Activated CD4-positive, alpha-beta T cell treated with anti-CD3 and anti-CD28 coated beads, Interleukin-2, amount 10 ng/mL, durations not matched to agents 7 days and 5 days (primary cell): ENCODE measurements at places on chromosomes 1 and 21. TPM values are rescaled to one million over a fixed set of nuclear protein-coding genes. Genes with fewer than 3 reads are reported as not detected.

GRCh38 chr1:54287176-54287650 is 87.2 kb downstream of the MRPL37 start:
- peaks cover 91% of the 10 kb centered on the region for H3K4me1 ChIP-seq
- peaks cover 13% of the 10 kb centered on the region for H3K36me3 ChIP-seq
- H3K4me3 ChIP-seq, result peak overlapping the region; percentile 75
- no peaks in the 10 kb centered on the region for H3K27me3 ChIP-seq

DNA sequence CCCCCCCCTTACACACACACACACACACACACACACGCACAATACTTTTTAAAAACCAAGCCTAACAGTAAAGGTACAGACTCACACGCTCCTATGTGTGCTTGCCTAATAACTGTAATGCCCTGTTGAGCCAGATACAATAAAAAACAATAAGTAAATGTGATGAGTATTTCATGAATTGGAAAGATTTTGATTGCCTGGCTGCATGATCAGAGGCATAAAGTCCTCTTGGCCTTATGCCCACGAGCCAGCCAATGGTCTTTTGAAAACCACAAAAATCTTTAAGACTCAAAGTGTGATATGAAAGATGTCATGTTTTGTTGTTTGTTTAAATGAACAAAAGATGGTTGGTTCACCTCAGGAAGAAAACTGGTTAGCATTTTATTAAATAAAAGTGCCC is 441.9 kb upstream of the ZRANB2 start:
- no peaks in the 10 kb centered on the region for H3K36me3 ChIP-seq
- H3K4me3 ChIP-seq, result no peak overlapping the region
- H3K27me3 ChIP-seq, result no peaks in the 10 kb centered on the region
- no peak for DNase-seq

DNA sequence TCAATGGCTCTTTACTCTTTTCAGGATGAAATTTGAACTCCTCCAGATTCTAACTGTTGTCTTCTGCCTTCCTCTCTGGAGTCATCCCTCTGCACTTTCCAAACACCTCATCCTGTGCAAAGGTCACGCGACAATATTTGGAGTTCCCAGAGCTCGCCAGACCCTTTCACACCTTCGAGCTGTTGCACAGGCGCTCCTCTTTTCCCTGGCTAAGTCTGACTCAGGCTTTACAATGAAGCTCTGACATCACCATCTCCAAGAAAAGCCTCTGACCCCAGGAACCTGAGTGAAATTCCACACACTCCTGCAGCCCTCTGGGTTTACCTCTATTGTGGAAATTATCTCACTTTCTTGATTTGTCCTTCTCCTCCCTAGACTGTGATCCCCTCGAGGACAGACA is 270.3 kb downstream of the RGS7 start:
- no peaks in the 10 kb centered on the region for H3K36me3 ChIP-seq
- no peaks in the 10 kb centered on the region for H3K27me3 ChIP-seq
- no peaks in the 10 kb centered on the region for H3K4me1 ChIP-seq
- no peak for DNase-seq
- H3K27ac ChIP-seq, result no peak overlapping the region

- peaks cover 57% of the 10 kb centered on the region for H3K4me1 ChIP-seq
- H3K4me3 ChIP-seq, result peak within 1 kb of the TSS; percentile 72
- peak within 1 kb of the TSS; percentile 81 for H3K27ac ChIP-seq
- H3K27me3 ChIP-seq, result peaks cover 23% of the 10 kb centered on the region
Observed at GRCh38 chr1:202807926-202808757, at the start of gene KDM5B. Gene KDM5B, minus strand, starts transcription at chr1:202808421. Its CDS starts 116 bp downstream, at chr1:202808305.

DNA sequence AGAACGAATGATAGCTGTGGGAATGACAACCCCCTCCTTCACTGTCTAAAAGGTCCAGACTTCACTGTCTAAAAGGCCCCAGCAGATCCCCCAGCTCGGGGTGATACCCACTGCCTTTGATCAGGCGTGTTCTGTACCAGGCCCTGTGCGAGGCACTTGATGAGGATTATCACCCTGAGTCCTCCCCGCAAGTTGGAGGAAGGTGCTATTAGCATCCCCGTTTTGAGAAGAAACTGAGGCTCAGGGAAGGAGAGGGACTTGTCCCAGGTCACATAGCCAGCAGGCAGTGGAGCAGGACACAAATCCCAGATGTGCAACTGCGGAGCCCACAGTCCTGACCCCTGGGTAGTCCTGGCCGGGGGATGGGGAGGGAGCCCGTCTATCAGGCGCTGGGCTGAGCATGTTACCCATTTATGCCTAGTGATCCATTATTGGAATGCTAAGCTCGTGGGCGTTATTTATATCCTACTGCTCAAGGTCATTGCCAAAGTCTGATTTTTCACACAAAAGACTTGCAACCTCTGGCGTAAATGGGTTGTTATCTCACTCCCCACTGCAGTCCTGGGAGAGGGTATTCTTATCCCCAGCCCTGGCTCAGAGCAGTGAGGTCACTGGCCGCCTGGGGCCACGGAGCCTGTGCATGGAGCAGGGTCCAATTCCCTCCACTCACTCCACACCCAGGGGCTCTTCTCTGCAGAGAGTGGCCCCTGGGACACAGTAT is 722.2 kb downstream of the MATN1 start:
- no peaks in the 10 kb centered on the region for H3K27me3 ChIP-seq
- no peak for DNase-seq
- H3K4me3 ChIP-seq, result no peak overlapping the region
- H3K36me3 ChIP-seq, result no peaks in the 10 kb centered on the region
- no peaks in the 10 kb centered on the region for H3K4me1 ChIP-seq
- no peak overlapping the region for H3K27ac ChIP-seq

DNA sequence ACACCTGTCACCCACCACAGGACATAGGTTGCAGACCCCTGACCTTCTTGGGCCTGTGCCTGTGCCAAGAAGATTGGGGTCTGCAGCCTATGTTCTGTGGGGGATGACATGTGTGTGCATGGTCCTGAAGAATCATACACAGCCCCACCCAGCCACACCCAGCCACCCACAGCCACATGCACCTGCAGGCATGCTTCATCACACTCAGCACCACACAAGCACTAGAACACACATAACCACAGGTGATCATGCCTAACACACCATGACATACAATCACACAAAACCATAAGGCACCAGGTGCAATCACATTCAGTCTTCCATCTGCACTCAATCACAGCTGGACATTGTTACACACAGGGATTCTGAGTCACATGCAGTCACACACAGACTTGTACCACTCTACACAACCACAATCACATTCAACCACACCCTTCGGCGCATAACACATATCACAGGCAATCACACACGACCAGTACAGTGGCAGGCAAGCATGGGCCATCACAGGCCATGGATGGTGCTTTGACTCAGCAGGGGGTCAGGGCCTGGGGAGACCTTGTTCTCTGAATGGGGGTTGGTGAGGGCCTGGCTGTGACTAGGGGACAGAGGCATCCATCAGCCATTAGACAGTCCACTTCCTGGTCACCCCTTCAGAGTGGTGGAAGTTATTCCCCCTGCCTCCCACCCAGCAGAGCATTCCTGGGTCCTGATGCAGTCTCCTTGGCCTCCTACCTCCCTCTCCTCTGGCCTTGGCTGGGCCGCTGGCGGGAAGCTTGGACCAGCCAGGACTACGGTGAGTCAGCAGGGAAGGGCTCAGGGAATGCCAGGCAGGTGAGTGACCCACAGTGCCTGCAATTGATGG is 44.3 kb upstream of the EPS8L3 start:
- H3K27me3 ChIP-seq, result no peaks in the 10 kb centered on the region
- H3K36me3 ChIP-seq, result no peaks in the 10 kb centered on the region
- no peak overlapping the region for H3K4me3 ChIP-seq

GRCh38 chr1:151579436-151580225 is 32.2 kb upstream of the SNX27 start:
- no peaks in the 10 kb centered on the region for H3K27me3 ChIP-seq
- no peak for DNase-seq
- H3K4me3 ChIP-seq, result no peak overlapping the region
- H3K4me1 ChIP-seq, result peaks cover 8% of the 10 kb centered on the region
- H3K36me3 ChIP-seq, result no peaks in the 10 kb centered on the region

DNA sequence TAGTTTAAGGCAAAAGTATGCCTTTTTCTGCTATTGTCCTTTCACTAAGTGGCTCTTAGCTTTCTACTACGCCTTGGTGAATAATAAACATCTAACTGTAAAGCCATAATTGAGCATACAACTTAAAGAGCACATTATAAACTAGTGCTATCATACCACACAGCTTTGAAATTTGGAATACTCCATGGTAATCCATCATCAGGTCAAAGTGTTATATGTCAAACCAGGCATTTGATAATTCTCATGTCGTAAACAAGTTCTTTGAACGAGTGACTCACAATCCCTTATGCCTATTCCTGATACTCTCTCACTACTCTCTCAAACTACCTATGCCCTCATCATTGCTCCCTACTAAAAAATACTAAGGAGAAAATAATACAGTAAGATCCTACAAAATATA is 60.3 kb upstream of the FMN2 start:
- no peaks in the 10 kb centered on the region for H3K36me3 ChIP-seq
- no peaks in the 10 kb centered on the region for H3K4me1 ChIP-seq
- H3K27ac ChIP-seq, result no peak overlapping the region

DNA sequence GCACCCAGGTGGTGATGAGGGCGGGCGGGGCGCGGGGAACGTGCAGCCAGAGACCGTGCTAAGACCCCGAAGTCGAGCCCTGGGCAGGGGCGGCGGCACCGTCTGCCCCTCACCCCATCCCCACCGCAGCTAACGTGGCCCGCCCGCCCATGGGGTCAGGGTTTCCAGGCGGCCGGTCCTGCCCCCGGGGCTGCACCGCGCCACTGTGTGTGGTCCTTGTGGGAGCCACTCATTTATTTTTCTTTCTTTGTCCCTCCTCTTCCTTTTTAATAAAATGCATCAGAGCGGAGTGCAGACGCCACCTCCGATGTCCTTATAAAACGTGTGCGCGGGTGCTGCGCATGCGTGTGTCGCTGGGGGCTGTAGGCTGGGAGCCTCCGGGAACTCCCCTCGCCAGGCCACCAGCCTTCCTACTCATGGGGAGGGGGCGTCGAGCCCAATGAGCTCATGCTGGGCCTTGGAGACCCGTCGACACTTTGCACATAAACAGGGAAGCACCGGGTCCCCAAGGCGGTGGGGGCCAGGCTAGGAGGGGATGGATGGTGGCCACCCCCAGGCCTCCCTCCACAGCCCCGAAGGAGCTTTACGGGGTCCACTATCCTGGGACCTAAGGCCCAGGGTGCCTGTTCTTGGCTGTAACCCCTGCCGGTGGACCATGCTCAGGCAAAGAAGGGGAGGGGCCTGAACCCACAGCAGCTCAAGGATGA is 59.9 kb downstream of the WNT9A start:
- H3K36me3 ChIP-seq, result no peaks in the 10 kb centered on the region
- no peaks in the 10 kb centered on the region for H3K27me3 ChIP-seq
- H3K4me3 ChIP-seq, result no peak overlapping the region
- peaks cover 25% of the 10 kb centered on the region for H3K4me1 ChIP-seq
- H3K27ac ChIP-seq, result peak overlapping the region; percentile 78

Gene PTPN14
- total RNA-seq, result 0.37 TPM

Gene RGS13
- total RNA-seq, result not detected

Gene NHLH1
- total RNA-seq, result 0.25 TPM

Gene GJC2
- total RNA-seq, result 0.62 TPM

Gene MRAP
- not detected for total RNA-seq

Gene ZNF683
- 0.17 TPM for total RNA-seq

Gene PRPF38B
- 79.8 TPM for total RNA-seq

Gene DAB1
- total RNA-seq, result 1.2 TPM

Gene EEIG2
- total RNA-seq, result 16.3 TPM

Gene ADGRL4
- not detected for total RNA-seq

Gene TNFRSF18
- 33.9 TPM for total RNA-seq

Gene CASZ1
- total RNA-seq, result 9.8 TPM
